ENCODE measurements at places on chromosomes 11 and 22.

GRCh38 chr11:44416776-44417175 lies 106.8 kb upstream of the ALX4 start:
- DNase-seq: no peak

DNA sequence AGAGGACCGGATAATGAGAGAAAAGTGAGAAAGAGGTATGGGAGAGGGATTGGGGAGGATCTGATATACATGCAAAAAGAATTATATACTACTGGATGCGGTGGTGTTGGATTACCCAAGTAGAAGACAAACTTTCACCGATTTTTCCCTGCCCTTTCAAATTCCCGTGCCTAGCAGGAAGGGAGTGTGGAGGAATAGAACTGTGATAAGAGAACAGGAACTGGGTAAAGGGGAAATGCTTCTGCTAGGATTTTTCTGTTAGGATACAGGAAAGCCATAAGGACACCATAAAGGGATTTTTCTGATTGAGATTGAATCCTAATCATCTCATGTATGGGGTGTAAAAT lies 480 bp upstream of the MTMR2 start:
- no peak for DNase-seq

DNA sequence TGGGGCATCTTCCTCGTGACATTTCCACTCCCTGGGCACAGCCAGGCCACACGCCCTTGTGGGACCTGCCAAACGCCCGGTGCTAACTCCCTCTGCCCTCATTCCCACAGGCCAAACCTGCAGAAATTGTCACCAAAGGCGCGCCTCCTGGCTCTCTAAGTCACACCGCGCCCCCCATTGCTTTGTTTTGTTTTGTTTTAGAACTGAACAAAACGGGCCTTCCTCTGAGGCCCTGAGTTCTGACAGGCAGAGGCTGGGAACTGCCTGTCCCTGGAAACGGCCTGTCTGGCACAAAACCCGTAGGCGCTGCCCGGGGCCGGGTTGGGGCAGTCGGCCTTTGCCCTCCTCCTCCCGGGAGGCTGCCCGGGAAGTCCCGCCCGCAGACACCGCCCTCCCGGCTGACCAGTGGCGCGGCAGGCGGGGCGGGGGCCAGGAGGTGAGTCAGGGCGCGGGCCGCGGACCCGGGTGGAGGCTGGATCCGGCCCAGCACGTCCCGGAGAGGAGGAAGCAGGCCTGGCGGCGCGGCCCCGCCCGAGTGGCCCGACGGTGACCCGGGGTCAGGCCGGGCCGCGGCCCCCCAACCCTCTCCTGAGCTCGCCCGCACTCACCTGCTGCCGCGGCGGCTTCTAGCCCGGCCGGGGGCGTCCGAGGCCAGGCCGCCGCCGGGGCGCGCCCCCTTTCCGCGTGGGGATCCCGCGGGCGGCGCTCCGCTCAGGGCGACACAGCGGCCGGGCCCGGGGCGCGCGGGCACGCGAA lies 465 bp downstream of the SUN2 start:
- no peak for DNase-seq

GRCh38 chr11:128424851-128425285 lies 162.5 kb downstream of the ETS1 start:
- no peak for DNase-seq

- DNase-seq: peak; percentile 32
Measured at GRCh38 chr22:37604875-37605274, 3.8 kb upstream of the GGA1 start.

DNA sequence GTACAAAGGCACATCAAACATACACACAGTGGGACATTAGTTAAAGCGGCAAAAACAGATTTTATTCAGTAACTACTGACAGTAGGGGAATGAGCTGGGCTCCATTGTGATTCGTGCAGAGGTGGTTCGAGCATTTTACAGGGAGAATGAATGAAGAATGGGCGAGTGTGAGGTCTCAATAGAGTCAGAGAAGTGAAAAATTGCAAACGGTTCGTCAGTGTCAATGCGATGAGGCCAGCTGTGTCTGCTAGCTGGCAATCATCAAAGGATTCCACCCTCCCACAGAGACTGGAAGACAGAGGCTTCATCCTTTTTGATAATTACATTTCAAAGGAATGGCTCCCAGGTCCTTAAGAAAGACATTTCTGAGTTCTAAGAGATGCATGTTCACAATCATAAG lies 17.4 kb downstream of the OR4D9 start:
- DNase-seq: no peak

DNA sequence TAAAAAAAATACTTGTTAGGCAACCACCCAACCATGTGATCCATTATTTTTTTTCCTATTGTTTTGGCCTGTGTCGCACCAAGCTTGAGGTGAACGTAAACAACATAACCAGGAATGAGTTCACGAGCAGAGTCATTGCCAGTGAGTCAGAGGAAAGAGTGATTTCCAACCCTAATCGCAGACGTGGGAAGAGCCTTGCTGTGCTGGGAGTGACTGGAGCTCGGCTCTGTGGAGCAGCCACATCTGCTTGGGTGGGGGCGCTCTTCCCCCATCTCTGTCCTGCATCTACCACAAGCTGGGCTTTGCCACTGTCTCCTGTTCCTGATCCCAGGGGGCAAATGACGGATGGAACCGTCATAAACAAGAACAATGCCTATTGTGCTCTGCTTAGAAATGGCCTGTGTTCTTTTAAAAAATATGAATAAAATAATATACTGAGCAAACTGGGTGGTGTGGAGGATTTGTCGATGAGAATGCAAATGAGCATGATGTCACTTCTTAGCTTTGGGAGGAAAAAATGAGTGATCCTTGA lies 210.0 kb downstream of the KIRREL3 start:
- no peak for DNase-seq

GRCh38 chr11:6233984-6234386 lies 451 bp downstream of the FHIP1B start:
- DNase-seq: no peak

DNA sequence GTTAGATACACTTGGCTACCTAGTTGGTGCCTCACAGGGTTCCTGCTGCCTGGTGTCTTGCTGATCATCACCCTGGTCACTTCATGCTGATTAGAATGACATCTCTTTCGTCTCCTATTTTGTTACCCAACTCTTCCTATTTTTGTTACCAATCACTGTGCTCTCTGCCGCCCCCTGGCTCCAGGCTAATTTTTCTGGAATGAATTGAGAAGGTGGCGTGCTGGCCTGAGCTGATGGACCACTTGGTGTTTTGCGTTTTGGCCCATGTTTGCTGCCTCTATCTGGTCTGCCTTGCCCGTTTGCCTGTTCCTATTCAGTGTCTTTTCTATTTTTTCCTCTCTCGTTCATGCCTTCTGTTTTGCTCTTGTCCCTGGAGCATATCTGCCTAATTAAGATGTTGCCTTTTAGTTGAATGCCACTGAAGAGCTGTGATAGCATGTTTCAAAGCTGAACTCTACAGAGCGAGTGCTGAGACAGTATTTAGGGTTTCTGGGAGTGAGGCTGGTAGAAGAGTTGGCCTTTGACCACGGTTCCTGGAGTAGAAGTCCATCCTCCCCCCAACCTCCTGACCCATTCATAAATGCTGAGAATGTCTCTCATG lies 5.9 kb upstream of the ATF4 start:
- DNase-seq: no peak

DNA sequence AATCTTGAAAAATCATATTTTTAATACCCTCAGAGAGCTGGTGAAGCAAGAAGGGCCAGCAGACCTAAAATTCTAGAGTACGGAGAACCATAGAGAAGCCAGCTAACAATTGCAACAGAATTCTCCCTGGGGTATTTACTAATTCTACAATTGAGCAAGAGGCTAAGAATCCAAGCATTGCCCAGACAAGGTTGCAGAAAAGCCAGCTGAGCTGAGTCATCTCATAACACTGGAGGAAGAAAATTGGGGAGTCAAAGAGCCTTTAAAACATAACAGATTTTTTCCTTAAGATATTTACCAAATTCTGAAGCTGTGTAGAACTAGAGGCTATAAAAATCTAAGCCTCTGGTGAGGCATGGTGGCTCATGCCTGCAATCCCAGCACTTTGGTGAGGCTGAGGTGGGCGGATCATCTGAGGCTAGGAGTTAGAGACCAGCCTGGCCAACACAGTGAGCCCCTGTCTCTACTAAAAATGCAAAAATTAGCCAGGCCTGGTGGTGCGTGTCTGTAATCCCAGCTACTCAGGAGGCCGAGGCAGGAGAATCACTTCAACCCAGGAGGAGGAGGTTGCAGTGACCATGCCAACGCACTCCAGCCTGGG lies 13.6 kb upstream of the TMEM216 start:
- no peak for DNase-seq

DNA sequence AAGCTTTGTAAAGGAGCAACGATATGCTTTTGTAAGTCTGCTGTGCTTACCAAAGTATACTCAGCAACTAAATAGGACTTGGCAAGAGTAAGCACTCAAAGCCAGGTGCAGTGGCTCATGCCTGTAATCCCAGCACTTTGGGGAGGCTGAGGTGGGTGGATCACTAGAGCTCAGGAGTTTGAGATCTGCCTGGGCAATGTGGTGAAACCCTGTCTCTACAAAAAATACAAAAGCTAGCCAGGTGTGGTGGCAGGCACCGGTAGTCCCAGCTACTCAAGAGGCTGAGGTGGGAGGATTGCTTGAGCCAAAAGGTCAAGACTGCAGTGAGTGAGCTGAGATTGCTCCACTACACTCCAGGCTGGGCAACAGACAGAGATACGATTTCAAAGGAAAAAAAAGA lies 67.5 kb downstream of the PAK1 start:
- DNase-seq: no peak

- DNase-seq: no peak
Measured at GRCh38 chr11:128240546-128240945, 346.8 kb downstream of the ETS1 start.

- no peak for DNase-seq
Measured at GRCh38 chr11:2991452-2992233, 486 bp downstream of the NAP1L4 start.

DNA sequence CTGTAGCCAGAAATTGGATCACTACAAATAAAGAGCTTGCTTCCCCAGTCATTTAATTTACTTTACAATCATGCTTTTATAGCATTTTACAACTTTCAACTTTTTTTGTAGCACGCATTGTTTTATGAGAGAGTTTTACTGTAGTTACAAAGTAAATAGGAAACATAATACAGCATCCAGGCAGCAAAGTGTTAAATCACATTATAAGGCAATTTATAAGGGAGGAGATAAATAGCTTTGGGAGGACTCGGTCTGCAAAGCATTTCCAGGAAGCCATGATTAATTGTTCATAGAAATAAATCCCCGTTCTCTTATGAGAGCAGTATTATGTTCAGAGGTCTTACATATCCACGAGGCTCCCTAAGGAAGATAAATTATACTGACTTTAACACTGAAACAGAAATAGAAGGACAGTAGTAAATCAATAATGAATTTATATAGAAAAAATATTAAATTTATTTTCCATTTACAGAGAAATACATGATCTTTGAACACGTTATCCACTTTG lies 792.6 kb upstream of the RAG2 start:
- no peak for DNase-seq

DNA sequence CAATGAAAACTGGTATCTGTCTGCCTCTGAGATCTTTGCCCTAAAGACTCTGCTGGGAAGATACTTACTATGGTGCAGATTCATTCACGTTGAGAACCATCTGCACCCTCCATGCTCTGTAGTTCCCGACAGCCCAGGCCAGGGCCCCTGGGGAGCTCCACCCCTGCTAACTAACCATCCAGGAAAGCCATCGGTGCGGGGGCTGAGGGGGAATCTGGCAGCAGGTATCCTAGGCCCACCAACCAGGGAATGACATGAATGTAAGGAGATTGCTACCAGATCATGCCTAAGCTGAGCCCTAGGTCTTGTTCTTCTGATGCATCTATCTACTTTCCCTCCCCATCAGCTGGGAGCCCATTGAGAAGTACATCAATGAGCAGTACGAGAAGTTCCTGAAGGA lies 11.3 kb upstream of the WBP2NL start:
- DNase-seq: no peak

- DNase-seq: no peak
Measured at GRCh38 chr22:41021061-41021612, 70.0 kb downstream of the RBX1 start.

GRCh38 chr11:23954730-23955129 lies 542.1 kb upstream of the LUZP2 start:
- DNase-seq: no peak

Data from activated CD4-positive, alpha-beta T cell treated with anti-CD3 and anti-CD28 coated beads for 1 hour (primary cell).